Left renal cortex interstitium (tissue), 4 donors: ENCODE measurements at places on chromosomes 3 and 15. TPM values are rescaled to one million over a fixed set of nuclear protein-coding genes. Genes with fewer than 3 reads are reported as not detected.

The NR2E3 gene
- polyA plus RNA-seq = 0.32 TPM

The DPPA2 gene
- 1.2 TPM for polyA plus RNA-seq

The SLC30A4 gene
- polyA plus RNA-seq = 9.1 TPM

The RASL12 gene
- 7.4 TPM for polyA plus RNA-seq

The KLHL40 gene
- polyA plus RNA-seq = not detected

The GOLGA6L7 gene
- 1.1 TPM for polyA plus RNA-seq

The HYAL1 gene
- 7.6 TPM for polyA plus RNA-seq

The CRYGS gene
- polyA plus RNA-seq = 11.3 TPM

The C3orf52 gene
- polyA plus RNA-seq = 7.3 TPM

The CYP1A1 gene
- polyA plus RNA-seq = not detected

The POLG gene
- polyA plus RNA-seq = 46.7 TPM

DNA sequence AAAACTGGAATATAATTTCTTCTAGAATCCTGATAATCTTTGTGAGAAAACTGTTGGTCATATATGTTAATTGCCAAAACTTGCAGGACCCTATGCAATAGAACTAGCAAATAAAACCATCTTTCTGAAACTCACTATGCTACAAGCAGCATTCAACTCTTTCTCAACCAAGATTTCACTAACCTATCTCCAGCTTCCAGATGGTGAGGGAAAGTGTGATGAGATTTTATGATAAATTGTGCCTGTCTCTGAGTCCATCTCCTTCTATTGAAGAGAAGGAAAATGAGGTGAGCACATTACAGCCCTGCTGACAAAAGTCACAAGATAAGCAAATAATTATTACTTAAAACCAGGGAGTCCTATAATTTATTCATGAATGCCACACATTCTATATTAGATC lies 44.1 kb upstream of the UBE2Q2 start:
- DNase-seq = no peak

DNA sequence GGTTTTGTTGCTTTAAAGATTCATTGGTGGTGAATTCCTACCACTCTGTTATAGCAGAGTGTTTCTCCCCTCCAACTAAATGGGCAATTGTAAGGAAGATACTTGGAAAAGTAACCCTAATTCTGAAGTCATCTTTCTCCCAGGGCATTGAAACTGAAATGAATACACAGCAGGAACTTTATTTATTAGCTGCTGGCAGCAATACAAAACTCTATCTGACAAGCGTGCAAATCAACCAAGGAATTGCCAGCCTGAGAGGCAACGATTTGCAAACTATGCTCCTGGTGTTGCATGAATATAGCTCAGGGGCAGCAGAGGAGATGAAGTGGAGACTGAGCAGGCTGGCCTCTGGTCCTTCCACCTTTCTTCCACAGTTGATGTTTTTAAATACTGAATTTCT lies 48.9 kb downstream of the CD200R1 start:
- no peak for DNase-seq

DNA sequence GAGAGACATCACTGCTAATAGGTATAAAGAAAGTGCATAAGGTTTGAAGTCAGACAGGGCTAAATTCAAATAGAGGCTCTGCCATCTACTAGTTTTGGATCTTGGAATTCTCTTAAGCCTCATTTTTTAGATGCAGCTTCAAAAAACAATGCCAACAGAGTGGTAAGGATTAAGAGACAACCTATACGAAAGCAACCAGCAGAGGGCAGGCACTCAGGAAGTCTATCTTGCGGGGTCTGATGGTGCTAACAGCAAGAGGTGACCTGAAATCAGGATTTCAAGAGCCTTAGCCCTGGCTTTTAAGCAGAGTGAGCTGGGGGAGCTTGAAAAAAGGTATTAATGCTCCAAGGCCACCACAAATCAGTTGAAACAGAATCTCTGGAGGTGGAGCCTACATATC lies 40.7 kb downstream of the LDHAL6B start:
- DNase-seq = no peak

DNA sequence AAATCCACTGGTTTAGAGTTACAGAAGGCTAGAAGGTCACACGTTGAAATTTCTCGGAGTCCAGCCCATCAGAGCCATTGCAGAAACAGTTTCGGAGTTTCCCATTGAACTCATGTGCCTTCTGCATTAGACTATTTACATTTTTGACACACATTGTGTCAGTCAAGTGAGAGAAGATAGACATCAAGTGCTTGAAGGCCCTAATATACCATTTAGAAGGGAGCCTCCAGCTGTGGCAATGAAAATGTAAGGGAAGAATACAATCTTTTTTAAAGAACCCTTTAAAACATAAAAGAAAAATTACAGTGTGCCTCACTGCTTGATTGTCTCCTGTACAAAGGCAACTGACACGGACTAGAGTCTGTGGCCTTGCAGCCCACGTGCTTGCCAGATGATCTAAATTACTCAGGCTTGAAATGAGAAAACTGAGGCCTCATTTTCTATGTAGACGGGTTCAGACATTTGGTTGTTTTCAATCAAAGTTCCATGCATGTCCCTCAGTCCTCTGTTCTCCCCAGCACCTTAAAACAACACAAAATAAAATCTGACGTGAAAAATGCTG lies 650.5 kb downstream of the ROBO2 start:
- DNase-seq = no peak

DNA sequence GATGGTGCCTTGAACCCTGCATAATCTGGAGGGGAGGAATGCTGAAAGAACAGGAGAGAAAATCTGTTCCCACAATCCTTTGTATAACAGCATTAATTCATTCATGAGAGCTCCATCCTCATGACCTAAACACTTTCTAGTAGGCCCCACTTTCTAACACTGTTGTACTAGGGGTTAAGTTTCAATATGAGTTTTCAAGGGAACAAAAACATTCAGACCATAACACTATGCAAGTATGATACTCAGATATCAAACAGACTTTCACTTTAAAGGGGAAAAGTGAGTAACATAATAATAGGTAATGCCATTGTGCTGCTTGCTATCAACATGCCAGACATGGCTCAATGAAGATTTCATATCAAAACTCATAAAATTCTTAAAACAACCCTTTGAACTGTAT lies 32.4 kb upstream of the PLSCR2 start:
- no peak for DNase-seq

GRCh38 chr3:4823986-4824925 lies 155.0 kb upstream of the BHLHE40 start:
- DNase-seq = peak; percentile 48

- DNase-seq = no peak
Observed at GRCh38 chr3:27721717-27722564, at the start of gene EOMES. TSS of gene EOMES (minus strand) at chr3:27722323. CDS start at chr3:27722294, 29 bp downstream.

GRCh38 chr15:96122077-96123027 lies 208.1 kb upstream of the NR2F2 start:
- DNase-seq = no peak

GRCh38 chr3:65376426-65376825 lies 662.3 kb downstream of the MAGI1 start:
- no peak for DNase-seq

- peak; percentile 85 for DNase-seq
Observed at GRCh38 chr15:67915461-67916374, 75.9 kb upstream of the RNU6-1 start.

DNA sequence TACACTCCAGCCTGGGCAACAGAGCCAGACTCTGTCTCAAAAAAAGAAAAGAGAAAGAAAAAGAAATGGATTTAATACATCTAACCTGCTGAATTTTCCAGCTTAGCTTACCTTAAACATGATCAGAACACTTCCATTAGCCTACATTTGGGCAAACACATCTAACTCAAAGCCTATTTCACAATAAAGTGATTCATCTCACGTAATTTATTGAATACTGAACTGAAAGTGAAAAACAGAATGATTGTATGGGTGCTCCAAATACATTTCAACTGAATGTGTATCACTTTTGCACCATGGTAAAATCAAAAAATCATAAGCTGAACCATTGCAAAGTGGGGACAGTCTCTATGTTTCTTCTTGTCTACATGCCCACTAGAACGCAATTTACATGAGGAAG lies 9.0 kb downstream of the PIK3R4 start:
- no peak for DNase-seq

DNA sequence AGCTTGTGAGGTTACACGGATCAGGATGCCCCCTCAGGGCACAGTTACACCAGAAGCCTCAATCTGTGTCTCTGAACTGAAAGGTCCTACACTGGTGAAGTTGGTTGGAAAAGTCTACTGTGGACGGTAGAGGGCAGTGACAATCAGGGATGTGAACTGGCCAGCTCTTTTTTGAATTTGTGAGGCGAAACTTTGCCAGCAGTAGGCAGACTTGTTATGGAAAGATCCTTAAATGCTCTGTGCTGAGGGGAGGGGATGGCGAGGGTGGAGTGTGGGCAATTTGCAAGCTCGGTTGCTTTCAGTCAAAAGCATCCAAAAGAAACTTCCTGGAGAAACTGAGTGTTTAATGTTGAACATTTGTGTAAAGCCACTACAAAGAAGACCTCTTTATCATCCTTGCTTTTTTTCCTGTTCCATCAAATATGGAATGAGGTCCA lies 127.4 kb upstream of the ABHD17C start:
- peak; percentile 51 for DNase-seq

- DNase-seq = no peak
Observed at GRCh38 chr15:39807791-39808190, 25.1 kb upstream of the FSIP1 start.

GRCh38 chr15:58466566-58466965 lies 34.8 kb downstream of the LIPC start:
- DNase-seq = no peak

DNA sequence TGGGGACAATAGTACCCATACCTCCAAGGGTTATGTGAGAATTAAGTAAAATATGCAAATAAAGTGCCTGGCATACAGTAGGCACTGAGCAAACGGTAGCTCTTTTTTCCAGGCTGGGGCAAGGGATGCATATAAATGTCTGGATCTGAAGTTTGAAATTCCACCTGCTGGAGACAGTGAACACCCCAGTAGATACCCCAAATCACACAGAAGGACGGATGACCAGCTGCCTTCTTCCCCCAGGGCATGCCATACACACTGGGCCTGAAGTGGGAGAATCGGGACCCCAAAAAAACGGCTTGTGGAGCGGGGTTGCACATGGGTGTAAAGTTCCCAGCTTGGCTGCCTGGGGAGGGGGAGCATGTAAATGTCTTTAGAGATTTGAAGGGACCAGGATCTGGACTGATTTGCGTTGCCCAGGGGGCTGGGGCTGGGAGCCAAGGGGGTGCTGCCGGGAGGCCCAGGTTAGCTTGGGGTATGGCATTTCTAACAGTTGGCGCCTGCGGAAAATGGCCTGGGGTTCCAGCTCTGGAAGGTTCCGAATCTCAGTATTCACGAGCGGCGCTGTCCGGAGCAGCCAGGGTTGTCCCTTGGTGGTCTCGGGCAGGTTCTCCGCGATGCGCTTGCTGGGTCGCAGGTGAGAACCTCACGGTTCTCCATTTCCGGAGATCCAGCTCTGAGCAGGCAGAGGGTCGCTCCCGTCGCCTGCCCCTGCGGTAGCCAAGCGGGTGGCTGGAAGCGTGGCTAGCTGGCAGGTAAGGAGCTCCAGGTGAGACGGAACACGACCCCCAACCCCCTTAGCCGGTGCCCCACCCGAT lies 42.6 kb upstream of the POLG start:
- no peak for DNase-seq

- no peak for DNase-seq
Observed at GRCh38 chr3:38980938-38981337, 70.8 kb downstream of the SCN11A start.

GRCh38 chr15:56199038-56199437 lies 44.6 kb downstream of the RFX7 start:
- DNase-seq = no peak

GRCh38 chr15:38828031-38828532 lies 263.5 kb upstream of the RASGRP1 start:
- DNase-seq = no peak

DNA sequence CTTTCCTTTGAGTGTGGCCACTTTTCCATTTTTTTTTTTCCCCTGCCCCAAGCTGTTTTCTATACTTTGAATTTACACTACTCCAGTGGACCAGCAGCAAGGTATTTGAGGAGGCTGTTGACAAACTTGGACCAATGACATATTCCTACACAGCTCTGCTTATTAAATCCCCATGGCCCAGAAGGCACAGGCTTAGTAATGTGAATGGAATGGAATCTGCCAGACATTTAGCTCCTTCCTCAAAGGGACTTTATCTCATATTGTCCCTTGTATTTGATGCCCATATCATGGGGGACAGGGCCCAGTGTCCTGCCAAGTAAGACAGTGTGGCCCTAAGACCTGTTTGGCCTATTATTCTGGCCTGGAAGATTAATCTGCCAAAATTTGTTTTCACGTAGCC lies 107.5 kb downstream of the CHCHD6 start:
- no peak for DNase-seq

- DNase-seq = no peak
Observed at GRCh38 chr3:113166719-113167492, 44.5 kb upstream of the BOC start.

- no peak for DNase-seq
Observed at GRCh38 chr15:42602501-42602900, 27.1 kb downstream of the STARD9 start.

DNA sequence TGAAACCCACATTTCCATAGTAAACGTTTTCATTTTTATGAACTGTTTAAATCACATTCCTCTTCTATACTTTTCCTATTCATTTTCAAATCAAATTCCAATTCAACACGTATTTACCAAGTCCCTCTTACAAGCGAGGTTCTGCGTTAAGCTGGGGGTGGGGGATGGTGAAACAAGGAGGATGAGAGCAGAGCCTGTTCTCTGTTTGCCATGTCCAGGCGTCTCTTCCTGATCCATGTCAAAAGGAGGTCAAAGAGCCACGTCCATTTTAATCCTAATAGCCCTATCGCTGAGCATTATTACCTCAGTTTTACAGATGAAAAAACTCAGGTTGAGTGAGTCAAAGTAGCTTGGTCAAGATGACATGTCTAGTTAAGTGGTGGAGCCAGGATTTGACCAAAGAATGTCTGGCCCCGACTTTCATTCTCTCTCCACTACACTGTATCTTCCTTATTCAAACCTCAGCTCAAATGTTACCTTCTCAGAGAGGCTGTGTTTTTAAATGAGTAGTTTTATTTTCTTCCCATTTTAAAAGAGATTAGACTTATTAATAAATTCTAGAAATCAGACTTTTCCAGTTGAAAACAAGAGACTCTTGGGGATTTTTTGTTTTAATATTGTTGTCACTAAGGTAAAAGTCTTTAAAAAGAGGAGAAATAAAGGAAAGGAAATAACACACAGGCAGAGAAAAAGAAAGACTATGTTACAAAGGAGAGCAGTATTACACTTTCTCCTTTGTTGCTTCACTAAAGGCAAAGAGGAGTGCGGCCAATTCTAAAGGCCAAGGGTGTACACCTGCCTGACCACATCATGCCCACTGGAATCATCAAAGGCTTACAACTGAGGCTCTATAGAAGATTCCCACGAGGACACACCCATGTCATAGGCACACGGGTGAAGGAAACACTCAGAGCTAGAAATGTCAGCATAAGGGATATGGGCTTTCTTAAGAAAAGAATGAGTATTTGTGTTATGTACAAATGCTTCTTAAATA lies 42.4 kb downstream of the MYO5A start:
- no peak for DNase-seq

- no peak for DNase-seq
Observed at GRCh38 chr3:128551451-128551850, 58.5 kb upstream of the GATA2 start.

GRCh38 chr15:96344060-96344705 lies 13.7 kb downstream of the NR2F2 start:
- no peak for DNase-seq

- no peak for DNase-seq
Observed at GRCh38 chr15:48563934-48564333, 81.6 kb downstream of the FBN1 start.
